ENCODE measurements at places on chromosomes 2 and 18.

DNA sequence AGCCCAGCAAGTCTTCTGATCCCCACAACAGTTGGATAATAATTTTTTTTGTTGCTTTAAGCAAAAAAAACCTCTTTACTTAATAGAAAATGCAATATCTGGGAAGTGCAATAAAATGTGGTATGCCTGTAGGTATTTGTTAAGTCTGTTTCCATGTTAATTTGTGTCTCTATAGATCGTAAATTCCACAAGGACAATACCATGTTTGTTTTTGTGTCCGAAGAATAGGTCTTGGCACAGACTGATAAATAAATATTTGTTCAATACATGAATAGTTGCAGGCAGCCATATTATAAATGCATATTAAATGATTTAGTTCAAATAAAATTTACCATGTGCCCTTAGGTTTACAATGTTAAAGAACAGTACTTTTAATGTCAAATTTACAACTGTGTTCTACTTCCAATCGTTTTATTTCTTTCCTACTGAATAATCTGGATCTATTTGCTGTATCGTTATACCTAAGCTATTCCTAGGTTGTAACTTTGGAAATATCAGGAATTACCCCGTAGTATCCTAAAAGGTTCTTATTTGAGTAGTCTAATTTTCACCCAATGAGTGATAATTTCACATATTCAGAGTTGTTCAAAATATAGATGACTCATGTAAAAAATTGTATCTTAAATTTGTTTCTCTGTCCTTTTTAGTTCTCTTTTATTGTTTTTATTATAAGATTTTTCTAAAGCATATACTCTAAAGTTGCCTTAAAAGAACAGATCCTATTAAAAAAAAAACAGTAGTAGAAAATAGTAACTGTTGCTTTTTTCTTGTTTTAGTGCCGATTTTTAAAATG is 151.8 kb downstream of the EHBP1 start:
- no peak for DNase-seq

DNA sequence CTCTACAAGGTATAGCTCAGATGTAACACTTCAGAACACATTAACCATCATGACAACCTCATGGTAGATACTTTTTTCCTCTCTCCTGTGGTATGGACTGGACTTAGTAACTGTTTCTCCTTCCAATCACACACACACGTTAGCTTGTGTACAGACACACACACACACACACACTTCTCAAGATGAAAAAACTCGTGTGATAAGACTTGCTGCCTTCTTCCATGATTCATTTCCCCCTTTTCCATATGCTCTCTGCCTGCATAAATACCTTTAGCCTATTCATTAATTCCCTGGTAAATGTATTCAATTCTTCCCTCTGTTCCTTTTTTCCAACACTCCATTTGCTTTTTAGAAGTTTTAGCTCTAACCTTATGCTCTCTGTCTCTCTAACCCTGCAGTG is 118.9 kb upstream of the TANK start:
- DNase-seq = no peak

GRCh38 chr18:58527952-58528287 is 101.0 kb downstream of the ALPK2 start:
- DNase-seq = no peak

- no peak for DNase-seq
Measured at GRCh38 chr2:239858179-239858578, 167.0 kb downstream of the NDUFA10 start.

DNA sequence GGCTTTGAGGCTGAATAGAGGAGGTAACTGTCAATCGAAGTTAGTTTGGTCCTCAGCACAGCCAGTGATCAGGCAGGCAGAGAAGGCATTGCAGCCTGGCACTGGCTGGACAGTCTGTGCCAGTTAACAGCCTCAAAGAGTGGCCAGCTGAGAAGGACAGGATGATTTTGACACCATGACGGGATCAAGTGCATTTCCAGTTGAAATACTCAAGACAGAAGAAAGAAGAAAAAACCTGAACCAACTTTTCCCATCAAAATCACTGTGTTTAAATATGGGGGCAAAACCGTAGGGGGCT is 96.7 kb upstream of the ZCCHC2 start:
- DNase-seq = no peak

GRCh38 chr2:110980339-110981062 is 140.2 kb upstream of the BCL2L11 start:
- no peak for DNase-seq

GRCh38 chr2:199465988-199466691 is 8.4 kb upstream of the SATB2 start:
- no peak for DNase-seq

GRCh38 chr2:237909075-237909695 is 49.8 kb downstream of the RAMP1 start:
- no peak for DNase-seq

DNA sequence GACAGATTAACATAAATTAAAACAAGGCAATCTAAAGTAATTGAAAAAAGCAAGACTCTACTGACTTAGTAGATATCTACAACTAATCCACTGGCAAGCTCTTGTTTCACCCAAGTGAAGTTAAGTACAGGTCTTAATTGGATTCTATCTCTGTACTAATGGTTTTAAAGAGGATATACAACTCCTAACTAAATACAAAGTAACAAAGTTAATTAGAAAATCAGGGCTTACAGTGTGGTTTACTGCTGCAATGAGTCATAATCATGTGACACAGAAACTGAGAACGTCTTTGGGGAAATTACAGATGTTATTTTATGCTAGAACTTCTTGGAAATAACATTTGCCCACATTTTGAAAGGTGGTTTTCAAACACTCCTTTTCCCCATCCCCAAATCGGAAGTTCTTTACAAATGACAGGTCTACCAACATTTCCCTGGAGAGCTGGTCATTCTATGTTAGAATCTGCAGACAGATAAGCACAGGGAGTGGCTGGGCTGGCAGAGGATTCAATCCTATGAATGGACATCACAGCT is 245.3 kb downstream of the STK39 start:
- DNase-seq = no peak

- no peak for DNase-seq
Measured at GRCh38 chr2:10845640-10846039, 33.1 kb upstream of the PDIA6 start.

GRCh38 chr18:44229693-44230108 is 451.0 kb upstream of the SETBP1 start:
- peak; percentile 53 for DNase-seq

GRCh38 chr2:11158916-11159573 is 3.8 kb downstream of the SLC66A3 start:
- DNase-seq = no peak

GRCh38 chr2:238423561-238424312 is 3.0 kb upstream of the ASB1 start:
- DNase-seq = no peak

DNA sequence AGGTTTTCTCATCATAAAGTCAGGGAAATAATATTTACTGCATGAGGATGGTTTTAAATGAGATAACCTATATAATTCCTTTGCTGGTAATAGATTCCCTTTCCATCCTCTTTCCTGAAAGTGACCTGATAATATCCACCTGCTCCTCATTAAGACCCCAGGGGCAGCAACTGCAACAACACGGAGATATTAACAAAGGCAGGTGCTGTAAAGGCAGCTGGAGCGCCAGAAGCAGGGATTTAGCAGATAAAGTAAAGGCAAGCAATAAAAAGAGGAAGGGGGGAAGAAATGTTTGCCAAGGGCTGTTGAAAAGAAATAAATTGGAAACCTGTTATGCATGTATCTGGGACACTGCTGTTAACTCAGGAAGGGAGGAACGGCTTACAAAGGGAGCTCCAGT is 472.6 kb upstream of the KLHL29 start:
- DNase-seq = no peak

GRCh38 chr2:198880421-198880820 is 577.3 kb downstream of the SATB2 start:
- DNase-seq = no peak

DNA sequence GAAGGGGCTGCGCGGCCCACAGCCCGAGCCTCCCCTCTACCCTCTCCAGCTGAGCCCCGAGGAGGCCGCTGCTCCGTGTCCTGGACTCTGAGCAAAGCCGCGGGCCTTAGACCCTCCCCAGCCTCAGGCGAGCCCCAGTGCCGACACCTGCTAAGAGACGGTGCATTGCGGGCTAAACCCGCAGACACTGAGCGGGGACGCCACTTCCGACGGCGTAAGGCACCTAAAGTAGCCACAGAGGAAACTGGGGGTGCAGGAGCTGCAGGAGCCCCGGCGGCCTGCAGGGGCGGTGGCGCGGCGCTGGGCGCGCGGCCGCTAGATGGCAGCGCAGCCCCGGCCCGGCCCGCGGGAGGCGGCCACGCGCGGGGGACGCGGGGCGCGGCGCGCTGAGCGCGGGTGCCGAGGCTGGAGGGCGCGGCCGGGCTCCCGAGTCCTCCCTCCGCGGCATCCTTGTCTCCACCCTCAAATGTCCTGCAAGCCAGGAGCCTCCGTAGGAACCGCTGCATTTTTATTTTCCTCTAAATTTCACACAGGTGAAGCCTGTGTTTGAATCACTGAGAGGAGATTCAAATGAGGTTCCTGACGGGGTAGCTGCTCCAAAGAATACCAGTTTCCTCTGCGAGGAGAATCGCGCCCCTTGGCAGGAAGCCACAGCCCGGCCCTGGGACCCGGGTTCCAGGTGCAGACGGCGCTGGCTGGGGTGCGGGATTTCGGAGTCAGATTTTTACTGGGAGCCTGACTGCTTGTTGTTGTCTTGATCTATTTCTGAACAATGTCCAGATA is 650.5 kb downstream of the GALR1 start:
- DNase-seq = no peak

- no peak for DNase-seq
Measured at GRCh38 chr18:7064346-7064745, 53.3 kb downstream of the LAMA1 start.

GRCh38 chr2:10400568-10400977 is 47.6 kb downstream of the ODC1 start:
- no peak for DNase-seq

DNA sequence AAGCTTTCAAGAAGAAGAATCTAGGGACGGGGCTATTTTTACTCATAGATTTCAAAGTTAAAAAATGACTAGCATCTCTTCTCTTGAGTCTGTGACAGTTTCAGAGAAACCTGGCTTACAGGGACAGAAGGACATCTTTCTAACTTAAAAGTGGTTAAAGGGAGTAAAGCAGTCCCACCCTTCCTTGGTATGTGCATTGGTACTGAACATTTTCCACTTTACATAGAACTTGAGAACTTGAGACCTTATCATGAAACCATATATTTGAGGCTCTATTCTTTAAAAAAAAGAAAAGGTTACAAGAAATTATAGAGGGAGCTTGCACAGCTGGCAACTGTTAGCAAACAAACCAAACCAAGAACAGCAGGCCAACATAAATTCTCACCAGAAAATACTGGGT is 73.4 kb upstream of the GAREM1 start:
- DNase-seq = no peak

GRCh38 chr2:36052819-36053218 is 302.8 kb upstream of the CRIM1 start:
- no peak for DNase-seq

GRCh38 chr2:109046925-109047508 is 58.0 kb upstream of the EDAR start:
- DNase-seq = no peak

DNA sequence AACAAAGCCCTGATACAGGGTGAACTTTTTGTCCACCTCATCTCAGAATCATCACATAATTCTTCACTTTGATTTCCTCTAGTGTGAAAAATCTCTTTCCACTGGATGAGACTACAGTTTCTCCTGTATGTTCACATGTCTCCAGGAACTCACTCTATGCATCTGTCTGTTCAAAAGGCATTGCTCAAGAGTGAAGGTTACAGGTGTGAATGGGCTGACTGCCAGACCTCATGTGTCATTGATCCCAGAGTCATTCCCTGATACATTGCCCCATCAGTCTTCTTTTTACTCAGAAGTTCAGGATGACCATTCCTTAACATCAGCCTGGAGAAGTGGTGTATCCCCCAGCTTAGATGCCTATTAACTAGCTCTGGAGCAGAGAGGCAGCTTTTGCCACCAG is 4.4 kb upstream of the DSC3 start:
- no peak for DNase-seq

- DNase-seq = no peak
Measured at GRCh38 chr2:42026272-42026671, 21.5 kb upstream of the PKDCC start.

DNA sequence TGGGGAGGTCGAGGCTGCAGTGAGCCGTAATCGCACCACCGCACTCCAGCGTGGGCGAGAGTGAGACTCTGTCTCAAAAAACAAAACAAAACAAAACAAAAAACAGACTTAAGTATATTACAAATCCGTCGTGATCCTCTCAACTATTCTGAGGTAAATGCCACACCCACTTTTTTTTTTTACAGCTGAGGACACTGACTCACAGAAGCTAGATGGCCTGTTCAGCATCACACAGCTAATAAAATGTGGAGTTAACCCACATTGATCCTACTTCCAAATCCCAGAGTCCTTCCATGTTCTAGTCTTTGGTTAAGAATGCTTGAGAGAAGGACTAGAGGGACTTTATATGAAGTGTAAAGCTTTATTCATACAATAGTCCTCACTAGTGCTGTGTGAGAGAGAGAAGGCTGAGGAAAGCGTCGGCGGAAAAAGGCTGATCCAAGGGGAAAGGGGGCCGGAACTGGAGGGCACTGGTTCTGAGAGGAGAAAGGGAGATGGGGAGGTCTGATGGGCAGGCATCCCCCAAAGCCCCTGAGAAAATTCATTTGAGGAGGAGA is 627 bp downstream of the RNF25 start:
- no peak for DNase-seq

- DNase-seq = no peak
Measured at GRCh38 chr2:127585270-127585807, 49.9 kb downstream of the MYO7B start.

GRCh38 chr18:59249199-59249774 is 24.0 kb downstream of the RAX start:
- DNase-seq = no peak

GRCh38 chr2:19349911-19350677 is 8.3 kb downstream of the OSR1 start:
- peak; percentile 89 for DNase-seq

DNA sequence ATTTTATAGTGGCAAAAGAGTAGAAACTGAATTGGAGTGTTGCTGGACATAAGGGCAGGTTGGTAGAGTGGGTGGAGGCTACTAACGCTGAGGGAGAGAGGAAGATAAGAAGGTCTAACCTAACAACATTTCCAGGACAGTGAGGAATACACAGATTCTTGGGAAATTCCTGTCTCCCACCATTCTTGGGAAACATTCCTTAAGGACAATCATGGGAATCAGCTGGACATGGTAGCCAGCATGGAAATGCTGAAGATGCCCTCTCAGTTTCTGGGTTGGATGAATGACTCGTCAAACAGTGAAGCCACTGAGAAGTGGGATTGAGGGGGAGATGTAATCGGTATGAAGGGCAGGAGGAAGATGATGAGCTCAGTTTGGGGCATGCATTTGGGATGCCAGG is 265.4 kb downstream of the AFF3 start:
- DNase-seq = no peak

DNA sequence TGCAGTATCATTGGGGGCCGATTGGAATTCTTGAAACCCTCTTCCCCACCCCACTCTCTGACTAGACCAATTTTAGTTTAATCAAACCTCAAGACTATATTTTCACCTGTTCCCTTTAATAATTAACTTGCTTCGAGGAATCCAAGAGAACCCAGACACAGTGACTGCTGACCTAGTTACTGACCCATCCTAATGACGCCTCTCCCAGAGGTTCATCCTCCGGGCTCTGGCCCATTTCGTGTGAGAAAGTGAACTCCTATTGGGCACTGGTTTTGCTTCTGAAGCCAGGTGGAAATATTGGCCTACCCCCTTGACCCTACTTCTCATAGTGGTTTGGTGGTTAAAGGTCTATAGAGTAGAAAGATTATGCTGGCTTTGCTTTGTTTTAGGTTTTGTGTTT is 39.9 kb downstream of the RPL37A start:
- no peak for DNase-seq

GRCh38 chr18:75115514-75115913 is 93.4 kb downstream of the PTGR3 start:
- DNase-seq = no peak
